ENCODE measurements at places on chromosomes 5 and 9. TPM values are rescaled to one million over a fixed set of nuclear protein-coding genes. Genes with fewer than 3 reads are reported as not detected.

Gene SLC25A2
- 1.3 TPM for total RNA-seq

Gene F2RL1
- 5.7 TPM for total RNA-seq

Gene PFN3
- total RNA-seq, result not detected

Gene IL3
- total RNA-seq, result not detected

Gene DND1
- total RNA-seq, result 3.3 TPM

Gene PCA3
- total RNA-seq, result not detected

Gene GLRA1
- not detected for total RNA-seq

Gene OTP
- not detected for total RNA-seq

Gene CCDC183
- 25.1 TPM for total RNA-seq

- no peaks in the 10 kb centered on the region for H3K36me3 ChIP-seq
- H3K27ac ChIP-seq, result no peak overlapping the region
- H3K4me3 ChIP-seq, result no peak overlapping the region
- no peak for DNase-seq
- H3K4me1 ChIP-seq, result peaks cover 7% of the 10 kb centered on the region
Observed at GRCh38 chr9:71223953-71224538, 102.6 kb upstream of the TRPM3 start.

- H3K27ac ChIP-seq, result no peak overlapping the region
- H3K4me1 ChIP-seq, result no peaks in the 10 kb centered on the region
- H3K27me3 ChIP-seq, result peaks cover 3% of the 10 kb centered on the region
- no peak for DNase-seq
- no peak overlapping the region for H3K4me3 ChIP-seq
Observed at GRCh38 chr9:14339746-14340145, 25.8 kb upstream of the NFIB start.

DNA sequence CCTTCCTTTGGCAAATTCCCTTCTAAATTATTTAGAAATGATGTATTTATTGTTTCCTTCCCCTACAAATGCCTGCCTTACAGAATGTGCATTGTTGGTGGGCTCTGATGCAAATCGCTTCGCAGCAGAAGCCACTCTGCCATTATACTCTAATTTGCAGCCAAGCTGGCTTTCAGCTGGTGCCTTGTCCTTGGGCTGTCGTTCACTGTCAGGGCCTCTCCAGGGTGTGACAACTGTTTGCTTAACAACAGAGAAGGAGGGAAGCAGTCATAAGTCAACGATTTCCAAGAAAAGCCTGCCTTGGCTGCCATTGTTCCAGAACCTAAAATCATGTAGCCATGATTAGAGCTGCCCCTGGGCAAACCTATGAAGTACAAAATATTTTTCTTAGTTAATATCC is 260.1 kb upstream of the RGMB start:
- H3K27ac ChIP-seq, result no peak overlapping the region
- no peak overlapping the region for H3K4me3 ChIP-seq
- no peak for DNase-seq
- no peaks in the 10 kb centered on the region for H3K36me3 ChIP-seq
- H3K4me1 ChIP-seq, result no peaks in the 10 kb centered on the region

- no peak overlapping the region for H3K4me3 ChIP-seq
- no peak overlapping the region for H3K27ac ChIP-seq
- H3K4me1 ChIP-seq, result no peaks in the 10 kb centered on the region
- no peaks in the 10 kb centered on the region for H3K27me3 ChIP-seq
- no peak for DNase-seq
Observed at GRCh38 chr9:134034215-134035040, 9.1 kb downstream of the BRD3OS start.

GRCh38 chr5:6480133-6481051 is 31.7 kb downstream of the UBE2QL1 start:
- H3K36me3 ChIP-seq, result peaks cover 3% of the 10 kb centered on the region
- H3K27ac ChIP-seq, result no peak overlapping the region
- peaks cover 10% of the 10 kb centered on the region for H3K27me3 ChIP-seq
- peaks cover 6% of the 10 kb centered on the region for H3K4me1 ChIP-seq

- no peak overlapping the region for H3K27ac ChIP-seq
- DNase-seq, result no peak
- H3K27me3 ChIP-seq, result no peaks in the 10 kb centered on the region
- peaks cover 18% of the 10 kb centered on the region for H3K4me1 ChIP-seq
Observed at GRCh38 chr5:136710834-136711233, 345.5 kb upstream of the TRPC7 start.

DNA sequence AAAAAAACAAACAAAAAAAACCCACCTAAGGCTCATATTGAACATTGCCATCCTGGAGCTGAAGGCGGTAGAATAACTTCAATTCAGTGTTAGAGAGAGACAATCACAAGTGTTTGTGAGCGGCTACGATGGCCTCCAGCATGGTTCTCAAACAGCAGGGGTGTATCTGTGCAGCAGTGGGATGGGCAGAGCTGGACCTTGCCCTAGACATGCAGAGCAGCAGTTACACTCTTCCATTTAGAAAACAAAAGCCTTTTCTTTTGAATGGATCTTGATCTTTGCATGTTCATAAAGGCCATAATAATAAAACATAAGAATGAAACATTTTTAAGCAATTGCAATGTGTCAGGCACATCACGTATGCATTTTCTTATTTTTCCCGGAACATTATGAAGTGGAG is 50.3 kb downstream of the ARHGAP26 start:
- H3K4me1 ChIP-seq, result peaks cover 13% of the 10 kb centered on the region
- DNase-seq, result no peak
- no peaks in the 10 kb centered on the region for H3K36me3 ChIP-seq
- H3K27me3 ChIP-seq, result no peaks in the 10 kb centered on the region
- H3K27ac ChIP-seq, result no peak overlapping the region

GRCh38 chr5:28215091-28215490 is 1176.7 kb upstream of the CDH9 start:
- DNase-seq, result no peak
- H3K27ac ChIP-seq, result no peak overlapping the region
- peaks cover 2% of the 10 kb centered on the region for H3K36me3 ChIP-seq
- no peak overlapping the region for H3K4me3 ChIP-seq
- no peaks in the 10 kb centered on the region for H3K27me3 ChIP-seq

GRCh38 chr5:56962286-56962685 is 10.4 kb upstream of the MIER3 start:
- H3K4me3 ChIP-seq, result no peak overlapping the region
- H3K27me3 ChIP-seq, result peaks cover 27% of the 10 kb centered on the region
- no peaks in the 10 kb centered on the region for H3K36me3 ChIP-seq
- DNase-seq, result no peak

GRCh38 chr9:28329323-28329722 is 756.0 kb upstream of the C9orf72 start:
- H3K36me3 ChIP-seq, result no peaks in the 10 kb centered on the region
- H3K4me3 ChIP-seq, result no peak overlapping the region
- DNase-seq, result no peak
- no peak overlapping the region for H3K27ac ChIP-seq
- H3K4me1 ChIP-seq, result peaks cover 10% of the 10 kb centered on the region
- H3K27me3 ChIP-seq, result no peaks in the 10 kb centered on the region

- no peaks in the 10 kb centered on the region for H3K27me3 ChIP-seq
- no peak overlapping the region for H3K4me3 ChIP-seq
- H3K27ac ChIP-seq, result no peak overlapping the region
Observed at GRCh38 chr9:70450738-70451137, 36.3 kb upstream of the KLF9 start.

DNA sequence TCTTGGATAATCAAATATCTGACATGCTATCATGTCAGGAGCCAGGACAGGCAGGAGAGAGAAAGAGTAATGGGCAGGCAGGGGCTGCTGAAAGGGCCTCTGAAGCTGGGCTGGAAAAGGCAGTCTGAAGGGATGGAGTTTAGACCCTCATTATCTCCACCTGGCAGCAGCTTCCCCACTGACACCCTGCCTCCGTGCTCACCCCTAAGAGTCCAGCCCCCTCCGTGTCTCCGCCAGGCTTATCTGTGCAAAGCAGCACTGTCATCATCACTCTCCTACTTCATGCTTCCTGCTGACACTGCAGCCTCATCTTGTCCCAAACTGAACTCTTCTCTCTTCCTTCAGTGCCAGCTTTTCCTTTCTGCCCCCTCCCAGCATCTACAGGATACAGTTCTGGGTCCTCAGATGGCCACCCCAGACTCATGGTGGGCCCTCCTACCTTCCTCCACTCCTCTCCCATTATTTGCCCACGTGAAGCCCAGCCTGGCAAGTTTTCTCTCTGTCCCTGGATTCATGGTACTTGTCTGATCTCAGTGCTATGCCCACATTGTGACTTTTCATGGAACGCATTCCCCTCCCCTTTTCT is 70.9 kb upstream of the KLF9 start:
- no peaks in the 10 kb centered on the region for H3K36me3 ChIP-seq
- H3K27me3 ChIP-seq, result no peaks in the 10 kb centered on the region
- H3K4me1 ChIP-seq, result peaks cover 40% of the 10 kb centered on the region

- DNase-seq, result no peak
- H3K27ac ChIP-seq, result peak overlapping the region; percentile 0
- H3K36me3 ChIP-seq, result peaks cover 12% of the 10 kb centered on the region
- no peak overlapping the region for H3K4me3 ChIP-seq
- H3K4me1 ChIP-seq, result peaks cover 10% of the 10 kb centered on the region
Observed at GRCh38 chr5:96733771-96734500, 71.8 kb downstream of the CAST start.

- H3K4me1 ChIP-seq, result peaks cover 4% of the 10 kb centered on the region
- H3K4me3 ChIP-seq, result no peak overlapping the region
- no peak for DNase-seq
- peaks cover 9% of the 10 kb centered on the region for H3K27me3 ChIP-seq
Observed at GRCh38 chr9:114134827-114135396, 20.4 kb upstream of the COL27A1 start.

DNA sequence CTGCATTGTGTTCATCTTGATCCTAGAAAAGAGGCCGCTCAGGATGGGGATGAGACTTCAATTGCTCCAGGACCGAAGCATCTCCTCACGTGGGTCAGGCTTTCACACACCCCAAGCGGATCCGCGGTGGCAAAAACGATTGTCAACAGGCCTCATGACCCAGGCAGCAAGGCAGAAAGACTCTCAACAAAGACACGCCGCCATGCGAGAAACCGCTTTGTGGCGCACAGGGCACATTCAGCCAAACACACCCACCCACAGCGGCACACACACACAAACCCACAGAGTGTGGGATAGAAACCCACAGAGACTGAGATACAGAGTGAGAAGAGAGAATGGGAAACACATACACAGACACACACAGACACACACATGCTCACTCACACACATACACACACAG is 483.4 kb downstream of the SPATA31A7 start:
- H3K36me3 ChIP-seq, result peaks cover 6% of the 10 kb centered on the region
- H3K4me3 ChIP-seq, result no peak overlapping the region
- H3K4me1 ChIP-seq, result no peaks in the 10 kb centered on the region
- no peak for DNase-seq

DNA sequence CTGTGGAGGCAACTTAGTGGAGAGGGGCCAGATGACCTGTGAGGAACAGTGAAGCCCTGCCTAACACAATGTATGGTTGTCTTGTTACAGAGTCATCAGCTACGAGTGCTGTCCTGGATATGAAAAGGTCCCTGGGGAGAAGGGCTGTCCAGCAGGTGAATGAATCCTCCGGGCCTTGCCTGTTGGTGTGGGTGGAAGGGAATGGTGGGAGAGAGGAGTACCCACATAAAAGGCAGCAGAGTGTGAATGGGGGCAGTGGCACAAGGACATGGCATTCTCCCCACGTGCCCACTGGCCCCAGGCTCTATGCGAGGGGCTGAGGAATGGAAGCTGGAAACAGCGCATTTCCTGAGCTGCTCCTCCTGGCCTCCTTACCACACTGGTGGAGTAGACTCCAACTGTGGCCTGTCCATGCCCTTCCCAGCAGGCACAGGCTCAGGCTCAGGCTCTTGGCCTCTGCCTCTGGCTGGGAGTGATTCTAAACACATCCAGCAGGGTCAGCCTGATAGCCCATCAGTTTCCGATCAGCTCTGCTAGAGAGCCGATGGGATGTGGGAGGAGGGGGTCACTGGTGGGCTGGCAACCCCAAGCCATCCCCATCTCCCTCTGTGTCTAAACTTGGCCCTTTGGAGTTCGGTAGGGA is 15.3 kb downstream of the TGFBI start:
- no peak overlapping the region for H3K27ac ChIP-seq
- H3K27me3 ChIP-seq, result no peaks in the 10 kb centered on the region
- peaks cover 4% of the 10 kb centered on the region for H3K4me1 ChIP-seq
- H3K36me3 ChIP-seq, result peaks cover 29% of the 10 kb centered on the region

GRCh38 chr9:136694163-136694871 is 7.1 kb upstream of the AGPAT2 start:
- DNase-seq, result no peak
- no peak overlapping the region for H3K27ac ChIP-seq
- H3K4me1 ChIP-seq, result peaks cover 3% of the 10 kb centered on the region
- H3K36me3 ChIP-seq, result no peaks in the 10 kb centered on the region
- H3K27me3 ChIP-seq, result no peaks in the 10 kb centered on the region
- no peak overlapping the region for H3K4me3 ChIP-seq

- H3K4me3 ChIP-seq, result no peak overlapping the region
- no peak for DNase-seq
- peaks cover 3% of the 10 kb centered on the region for H3K4me1 ChIP-seq
- no peak overlapping the region for H3K27ac ChIP-seq
- H3K27me3 ChIP-seq, result no peaks in the 10 kb centered on the region
Observed at GRCh38 chr5:106833517-106833916, 837.2 kb downstream of the EFNA5 start.

DNA sequence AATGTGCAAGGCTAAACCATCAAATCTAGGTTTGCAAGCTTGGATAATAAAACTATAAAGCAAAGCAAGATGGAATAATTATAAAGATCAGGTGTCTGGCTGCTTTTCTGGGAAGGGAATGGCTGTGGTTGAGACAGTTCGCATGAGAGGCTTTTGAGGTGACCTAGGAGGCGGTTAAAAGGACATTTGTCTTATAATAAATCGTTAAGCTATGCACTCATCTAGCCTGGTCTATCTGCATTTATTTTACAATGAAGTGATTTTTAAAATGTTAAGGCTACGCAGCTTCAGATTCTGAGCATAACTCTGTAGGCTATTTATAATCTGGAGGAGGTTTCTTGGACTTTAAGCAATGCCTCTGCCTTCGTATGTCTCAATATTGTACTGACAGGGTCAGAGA is 29.4 kb upstream of the MAN2A1 start:
- no peaks in the 10 kb centered on the region for H3K36me3 ChIP-seq
- no peaks in the 10 kb centered on the region for H3K27me3 ChIP-seq
- DNase-seq, result no peak
- peaks cover 14% of the 10 kb centered on the region for H3K4me1 ChIP-seq

GRCh38 chr5:147410496-147411358 is 99.1 kb downstream of the DPYSL3 start:
- no peak for DNase-seq
- H3K27me3 ChIP-seq, result no peaks in the 10 kb centered on the region
- peak overlapping the region; percentile 23 for H3K27ac ChIP-seq
- H3K4me1 ChIP-seq, result peaks cover 10% of the 10 kb centered on the region
- no peak overlapping the region for H3K4me3 ChIP-seq

DNA sequence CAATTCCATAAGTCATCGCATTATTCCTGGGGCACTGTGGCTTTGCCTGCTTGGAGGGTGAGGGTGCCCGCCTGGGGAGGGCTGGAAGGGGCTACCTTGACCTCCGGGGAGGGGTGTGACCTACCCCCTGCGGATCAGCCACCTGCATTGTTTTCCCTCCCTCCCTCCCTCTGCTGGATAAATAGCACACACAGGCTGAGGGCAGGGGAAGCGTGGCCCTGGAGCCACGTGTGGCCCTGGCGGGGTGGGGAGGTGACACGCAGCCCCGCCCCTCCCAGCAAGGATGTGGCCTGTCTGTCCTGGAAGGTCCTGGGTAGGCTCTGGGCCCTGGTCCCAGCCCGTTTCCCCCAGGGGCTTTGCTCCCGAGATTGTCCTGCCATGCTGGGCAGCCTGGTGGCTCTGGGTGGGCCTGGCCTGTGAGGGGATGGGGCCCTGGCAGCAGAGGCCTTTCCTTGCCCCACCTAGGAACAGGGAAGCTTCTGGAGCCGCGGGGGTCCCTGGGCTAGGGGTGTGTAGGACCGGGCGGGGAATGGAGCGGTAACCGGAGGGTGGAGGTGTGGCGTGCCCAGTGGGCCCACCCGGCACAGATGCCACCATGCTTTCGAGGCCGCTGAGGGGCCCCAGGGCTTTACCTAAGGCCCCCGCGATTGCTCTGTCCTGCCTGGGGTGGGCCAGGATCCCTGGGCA is 33.4 kb downstream of the RXRA start:
- H3K27ac ChIP-seq, result no peak overlapping the region
- no peak for DNase-seq
- no peak overlapping the region for H3K4me3 ChIP-seq

All from mesothelial cell of epicardium (in vitro differentiated cells).